SIG-M5 (cell line): ENCODE measurements at places on chromosomes 16 and 17.

- DNase-seq: no peak
Observed at GRCh38 chr17:79080761-79081290, 6.2 kb downstream of the ENGASE start.

GRCh38 chr17:13474073-13474800 is 127.5 kb downstream of the HS3ST3A1 start:
- DNase-seq: no peak

DNA sequence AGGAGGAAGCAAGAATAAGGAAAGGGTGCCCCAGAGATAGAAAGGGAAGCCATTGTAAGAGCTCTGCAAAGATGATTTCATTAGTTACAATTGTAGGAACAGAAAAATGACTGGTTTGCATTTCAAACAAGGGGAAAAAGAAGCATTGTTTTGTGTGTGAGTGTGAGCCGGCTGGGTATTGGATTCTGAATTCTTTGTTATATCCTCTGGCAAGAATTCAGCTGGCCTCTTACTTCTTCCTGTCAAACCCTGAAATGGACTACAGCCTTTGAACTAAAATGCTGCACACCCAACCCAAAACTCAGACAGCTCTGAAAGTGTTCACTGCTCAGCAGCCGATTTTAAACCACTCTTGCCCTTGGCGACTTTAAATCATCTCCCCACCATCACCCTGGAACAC is 461.3 kb downstream of the PMP22 start:
- no peak for DNase-seq

DNA sequence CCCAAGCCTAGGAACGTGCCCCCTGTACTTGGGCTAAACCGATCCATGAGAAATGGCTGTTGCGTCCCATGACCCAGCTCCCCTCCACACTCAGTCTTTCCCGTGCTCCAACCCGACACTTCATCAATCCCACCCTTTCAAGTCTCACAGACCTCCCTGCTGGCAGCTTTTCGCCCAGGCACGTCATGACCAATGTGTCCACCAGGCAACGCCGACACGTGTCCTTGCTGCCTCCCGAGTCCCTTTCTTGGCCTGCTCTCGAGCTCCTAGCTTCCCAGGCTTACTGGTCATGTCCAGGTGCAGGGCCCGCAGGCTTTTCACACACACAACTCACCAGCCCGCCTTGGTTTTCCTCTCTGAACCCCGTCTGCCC is 12.2 kb downstream of the MNT start:
- DNase-seq: no peak

DNA sequence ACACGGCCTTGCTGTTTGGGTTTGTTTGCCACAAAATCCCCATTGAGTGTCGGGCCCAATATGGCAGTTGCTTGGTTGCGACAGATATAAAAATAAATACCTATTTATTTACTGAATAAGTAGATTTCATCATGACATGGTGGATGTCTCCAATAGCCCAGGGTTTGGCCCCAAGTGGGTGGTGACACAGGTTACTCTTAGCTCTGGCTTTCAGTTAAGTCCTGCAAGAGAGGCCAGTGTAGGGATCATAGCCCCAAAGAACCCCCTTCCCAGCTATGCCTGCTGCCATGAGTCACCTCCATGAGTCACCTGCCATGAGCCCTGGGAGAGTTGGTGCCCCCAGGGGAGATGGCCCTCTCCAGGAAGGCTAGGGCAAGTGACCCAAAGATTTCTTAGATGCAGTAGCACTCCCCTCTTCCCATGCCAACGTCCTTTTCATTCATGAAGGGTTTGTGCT is 78.7 kb upstream of the LGALS9 start:
- no peak for DNase-seq

DNA sequence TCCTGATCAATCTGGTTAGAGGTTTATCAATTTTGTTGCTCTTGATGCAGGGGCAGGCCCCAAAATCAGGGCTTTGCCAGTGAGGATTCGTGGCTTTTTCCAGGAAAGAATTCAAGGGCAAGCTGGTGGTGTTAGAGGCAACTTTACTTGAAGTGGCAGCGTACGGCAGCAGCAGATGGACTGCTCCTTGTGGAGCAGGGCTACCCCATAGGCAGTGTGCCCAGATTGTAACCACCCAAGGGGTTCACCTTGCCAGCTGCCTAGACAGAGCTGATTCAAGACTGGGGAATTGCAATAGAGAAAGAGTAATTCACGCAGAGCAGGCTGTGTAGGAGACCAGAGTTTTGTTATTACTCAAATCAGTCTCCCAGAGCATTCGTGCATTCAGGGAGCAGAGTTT is 16.7 kb downstream of the DRC7 start:
- DNase-seq: no peak

DNA sequence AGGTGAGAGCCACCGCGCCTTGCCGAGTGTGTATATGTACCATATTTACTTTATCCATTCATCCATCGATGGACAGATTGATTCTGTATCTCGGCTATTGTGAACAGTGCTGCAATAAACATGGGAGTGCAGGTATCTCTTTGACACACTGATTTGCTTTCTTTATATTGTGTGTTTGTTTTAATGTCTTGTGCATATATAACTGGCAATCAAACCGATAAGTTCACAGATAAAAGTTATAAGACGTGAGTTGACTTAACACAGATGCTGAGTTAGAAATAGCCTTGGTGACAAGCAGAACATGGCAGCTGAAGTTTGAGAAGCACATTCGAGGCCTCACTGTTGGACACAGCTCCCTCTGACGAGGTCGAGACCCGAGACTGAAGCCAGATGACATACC is 23.2 kb downstream of the TMEM186 start:
- DNase-seq: no peak

- no peak for DNase-seq
Observed at GRCh38 chr17:34756637-34757021, 177.2 kb downstream of the TMEM132E start.

DNA sequence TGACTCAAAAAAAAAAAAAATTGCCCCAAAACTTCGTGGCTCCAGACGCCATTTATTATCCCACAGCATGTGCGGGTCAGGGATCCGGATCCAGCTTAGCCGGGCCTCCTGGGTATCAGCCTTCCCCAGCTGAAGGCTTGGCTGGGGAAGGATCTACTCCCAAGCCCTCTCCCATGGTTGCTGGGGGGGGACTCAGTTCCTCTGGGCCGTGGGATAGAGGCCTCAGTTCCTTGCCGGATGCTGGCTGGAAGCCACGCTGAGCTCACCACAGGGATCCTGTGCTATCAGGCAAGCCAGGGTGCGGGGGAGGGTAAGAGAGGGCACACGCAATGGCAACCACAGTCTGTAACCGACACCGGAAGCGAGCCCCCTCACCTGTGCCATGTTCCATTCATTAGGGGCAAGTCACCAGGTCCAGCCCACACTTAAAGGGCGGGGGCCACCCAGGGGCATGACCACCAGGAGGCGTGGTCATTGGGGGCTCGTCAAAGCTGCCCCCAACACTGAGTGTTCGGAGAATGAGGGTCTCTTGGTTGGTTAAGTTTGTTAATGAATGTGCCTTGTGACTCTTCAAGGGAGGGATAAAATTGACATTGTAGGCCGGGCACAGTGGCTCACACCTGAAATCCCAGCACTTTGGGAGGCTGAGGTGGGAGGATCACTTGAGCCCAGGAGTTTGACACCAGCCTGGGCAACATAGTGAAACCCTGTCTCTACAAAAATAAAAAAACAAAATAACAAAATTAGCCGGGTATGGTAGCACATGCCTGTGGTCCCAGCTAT is 210.0 kb upstream of the GSE1 start:
- DNase-seq: no peak

GRCh38 chr16:29307598-29308507 is 98.7 kb downstream of the NPIPB11 start:
- DNase-seq: no peak

GRCh38 chr16:74842413-74842812 is 67.8 kb upstream of the FA2H start:
- DNase-seq: no peak

- DNase-seq: no peak
Observed at GRCh38 chr17:8944748-8945147, 20.8 kb downstream of the PIK3R5 start.

DNA sequence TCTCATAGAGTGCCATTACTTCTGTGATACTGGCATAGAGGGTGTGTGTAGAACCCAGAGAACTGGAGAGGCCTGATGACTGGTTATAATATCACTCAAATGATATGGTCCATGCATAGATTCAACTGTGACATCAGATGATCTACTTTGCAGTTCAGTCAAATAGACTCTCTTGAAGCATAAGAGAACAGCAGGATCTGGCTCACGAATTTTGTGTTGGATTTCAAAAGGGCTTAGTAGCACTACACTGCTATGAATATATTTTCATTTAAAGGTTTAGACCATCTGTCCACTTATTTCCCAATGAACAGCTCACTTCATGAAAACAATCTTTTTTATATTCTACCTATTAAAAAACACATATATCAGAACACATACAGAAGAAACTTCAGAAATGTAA is 119.7 kb downstream of the KIF2B start:
- DNase-seq: no peak

DNA sequence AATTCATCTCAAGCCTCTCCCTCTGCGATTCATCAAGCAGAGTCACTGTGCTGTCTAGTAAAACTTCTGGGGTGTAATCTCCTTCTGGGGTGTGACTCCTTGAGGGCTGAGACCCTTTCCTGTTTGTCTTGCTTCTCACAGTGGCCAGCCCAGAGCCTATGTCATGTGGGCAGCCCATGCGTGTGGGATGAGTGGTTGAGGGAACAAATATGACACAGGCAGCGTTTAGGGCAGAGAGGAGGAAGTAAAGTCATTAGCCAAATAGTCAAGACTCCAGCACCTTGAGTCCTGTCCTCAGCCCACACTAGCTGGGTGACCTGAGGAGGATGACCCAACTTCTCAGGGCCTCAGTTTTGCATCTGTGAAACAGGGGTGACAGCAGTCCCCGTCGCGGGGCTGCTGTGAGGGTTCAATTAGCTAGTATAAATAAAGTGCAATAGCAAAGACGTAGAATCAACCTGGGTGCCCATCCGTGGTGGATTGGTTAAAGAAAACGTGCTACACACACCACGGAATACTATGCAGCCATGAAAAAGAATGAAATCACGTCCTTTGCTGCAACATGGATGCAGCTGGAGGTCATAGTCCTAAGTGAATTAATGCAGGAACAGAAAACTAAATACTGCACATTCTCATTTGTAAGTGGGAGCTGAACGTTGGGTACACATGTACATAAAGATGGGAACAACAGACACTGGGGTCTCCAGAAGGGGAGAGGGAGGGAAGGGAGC is 4.5 kb upstream of the ITGAX start:
- no peak for DNase-seq

- no peak for DNase-seq
Observed at GRCh38 chr17:56313201-56313600, 159.9 kb downstream of the ANKFN1 start.

GRCh38 chr16:19967561-19967960 is 82.9 kb upstream of the GPRC5B start:
- DNase-seq: no peak

DNA sequence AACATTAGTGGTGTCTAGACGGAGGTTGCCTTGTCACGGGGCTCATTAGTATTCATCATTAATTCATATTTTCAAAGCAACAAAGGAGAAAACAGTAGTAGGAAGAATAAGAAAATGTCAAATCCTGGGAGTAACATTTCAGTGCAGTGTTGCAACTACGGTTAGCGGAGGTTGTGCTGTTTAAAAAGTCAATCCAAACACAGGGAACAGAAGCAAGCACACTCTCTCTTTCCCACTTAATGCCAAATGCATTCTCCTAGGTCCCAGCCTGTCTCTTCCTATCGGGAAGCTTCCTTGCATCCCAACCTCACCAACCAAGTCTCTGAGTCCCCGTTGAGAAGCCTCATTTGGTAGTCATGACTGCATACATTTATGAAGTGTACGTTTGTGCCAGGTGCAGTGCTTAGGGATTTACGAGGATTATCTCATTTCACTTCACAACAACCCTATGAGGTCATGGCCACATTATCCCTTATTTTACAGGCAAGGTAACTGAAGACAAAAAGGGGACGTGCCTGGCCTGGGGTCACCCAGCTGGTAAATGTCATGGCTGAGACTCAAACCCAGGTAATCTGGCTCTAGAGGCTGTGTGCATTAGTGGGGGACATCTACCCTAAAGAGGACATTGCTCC is 283.6 kb upstream of the SALL1 start:
- DNase-seq: no peak

DNA sequence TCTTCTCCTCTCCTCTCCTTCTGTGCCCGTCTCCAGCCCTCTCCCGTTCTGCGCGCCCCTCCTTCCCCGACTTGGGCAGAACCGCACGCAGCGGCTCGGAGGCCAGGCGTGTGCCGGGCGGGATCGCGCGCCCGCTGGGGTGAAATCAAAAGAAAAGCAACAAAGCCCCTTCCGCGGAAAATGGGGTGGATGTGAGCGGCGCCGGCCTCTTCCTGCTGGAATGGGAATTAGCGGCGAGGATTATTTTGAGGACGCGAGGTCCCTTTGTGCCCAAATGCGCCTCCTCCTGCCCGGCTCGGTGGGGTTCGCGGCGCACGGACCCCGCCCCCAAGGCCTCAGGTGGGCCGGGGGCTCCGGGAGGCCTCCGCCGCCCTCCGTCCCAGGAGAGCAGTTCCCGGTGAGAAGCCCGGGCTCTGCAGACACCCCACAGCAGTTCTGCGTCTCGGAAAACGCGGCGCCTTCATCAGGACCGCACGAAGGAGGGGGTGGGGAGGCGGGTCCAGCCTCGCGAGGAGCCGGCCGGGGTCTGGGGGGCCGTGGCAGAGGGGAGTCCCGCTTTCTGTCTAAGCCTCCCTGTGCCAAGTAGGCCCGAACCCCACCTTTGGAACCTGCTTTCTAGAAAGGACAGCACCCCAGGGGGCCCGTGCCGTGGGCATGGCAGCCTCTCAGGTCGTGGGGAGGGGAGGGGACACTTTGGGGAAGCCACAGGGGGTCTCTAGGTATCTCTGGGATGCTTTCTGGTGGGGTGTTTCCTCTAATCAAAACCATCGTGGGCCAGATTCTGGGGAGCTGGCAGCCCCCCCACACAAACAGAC is 91.0 kb upstream of the CBX4 start:
- DNase-seq: no peak
